ENCODE measurements at places on chromosomes 6 and 20.

- DNase-seq = no peak
Measured at GRCh38 chr20:36384022-36384619, 78.0 kb downstream of the DLGAP4 start.

GRCh38 chr6:2439632-2440031, 194.2 kb upstream of the GMDS start:
- no peak for DNase-seq

GRCh38 chr20:3158968-3159431, 665 bp downstream of the FASTKD5 start:
- DNase-seq = no peak

GRCh38 chr6:56151609-56152224, 95.7 kb downstream of the COL21A1 start:
- DNase-seq = no peak

DNA sequence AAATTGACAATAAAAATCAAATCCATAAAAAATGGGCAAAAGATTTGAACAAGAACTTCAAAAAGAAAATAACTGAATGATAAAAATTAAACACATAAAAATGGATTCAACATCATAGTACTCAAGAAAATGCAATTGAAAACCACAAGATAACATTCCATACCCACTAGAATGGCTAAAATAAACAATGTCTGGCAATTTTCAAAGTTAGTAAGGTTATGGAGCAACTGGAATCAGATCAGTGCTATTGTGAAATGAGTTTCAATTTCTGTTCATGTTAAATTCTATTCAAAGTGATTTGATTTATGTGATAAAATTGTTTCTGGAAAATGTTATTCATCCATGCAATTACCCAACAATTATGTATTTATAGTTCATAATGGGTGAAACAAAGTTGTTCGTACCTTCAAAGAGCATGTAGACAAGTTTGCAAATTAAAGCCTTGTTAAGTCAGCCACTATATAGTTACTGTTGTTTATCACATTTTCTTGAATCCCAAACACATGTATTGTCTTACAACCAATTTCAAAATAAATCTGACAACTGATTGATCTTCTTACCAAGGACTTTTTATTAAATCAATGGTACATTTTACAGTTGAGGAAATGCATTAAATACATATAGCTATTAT, 151.5 kb upstream of the CENPW start:
- DNase-seq = no peak

- DNase-seq = no peak
Measured at GRCh38 chr6:78995946-78996345, 82.1 kb downstream of the PHIP start.

DNA sequence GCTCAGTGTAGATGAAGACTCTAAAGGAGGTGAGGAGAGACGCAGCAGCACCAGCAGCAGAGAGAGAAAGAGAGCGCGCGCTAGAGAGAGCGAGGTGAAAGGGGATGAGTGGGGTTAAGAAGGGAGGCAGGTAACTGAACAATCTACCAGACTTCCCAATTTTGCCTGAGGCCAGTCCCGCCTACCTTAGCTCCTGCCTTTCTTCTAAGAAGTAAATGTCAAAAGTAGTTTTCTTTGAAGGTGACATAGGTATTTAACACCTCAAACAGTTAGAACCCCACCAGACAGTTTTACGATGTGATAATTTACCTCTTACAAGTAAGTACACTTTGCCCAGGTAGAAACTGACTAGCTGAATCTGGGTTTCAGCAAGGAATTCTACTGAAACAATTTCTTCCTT, 132.0 kb upstream of the EEF1E1 start:
- no peak for DNase-seq

DNA sequence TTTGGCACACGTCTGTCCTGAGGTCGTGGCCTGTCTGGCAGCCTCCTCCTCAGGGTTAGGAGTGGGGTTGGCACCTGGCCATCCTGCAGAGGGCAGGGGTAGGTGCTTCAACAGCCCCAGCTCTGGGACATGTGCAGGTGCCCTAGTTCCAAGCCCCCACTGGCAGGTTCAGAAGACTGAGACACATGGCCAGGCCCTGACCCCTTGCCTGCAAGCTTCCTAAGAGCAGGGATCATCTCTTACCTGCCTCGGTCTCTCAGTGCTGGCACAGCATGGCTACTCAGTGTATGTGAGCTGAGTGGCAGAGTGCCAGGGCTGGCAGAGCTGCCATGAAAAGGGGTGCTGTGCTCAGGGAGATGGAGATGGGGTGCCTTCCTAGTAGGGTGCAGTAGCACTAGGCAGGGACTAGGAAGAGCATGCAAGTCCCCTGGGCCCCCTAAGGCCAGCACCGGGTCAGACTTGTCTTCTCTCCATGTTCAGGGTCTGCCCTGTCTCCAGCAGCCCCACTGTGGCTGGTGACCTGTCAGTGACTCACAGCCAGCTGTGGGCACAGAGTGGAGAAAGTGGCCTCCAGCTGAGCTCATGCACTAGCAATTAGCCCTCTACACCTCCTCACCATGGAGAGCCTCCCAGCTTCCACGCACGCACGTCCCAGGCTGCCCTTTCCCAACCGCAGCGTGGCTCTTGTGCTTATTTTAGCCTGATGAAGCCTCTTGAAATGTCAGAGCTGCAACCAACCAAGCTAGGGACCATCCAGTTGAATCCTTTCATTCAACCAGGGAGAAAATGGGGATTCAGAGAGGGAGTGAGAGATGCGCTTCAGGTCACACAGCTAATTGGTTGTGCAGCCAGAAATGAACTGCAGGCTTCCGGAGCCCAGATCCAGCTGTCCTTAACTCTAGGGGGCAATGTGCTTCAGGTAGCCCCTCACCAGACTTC, 116.6 kb downstream of the MRPL14 start:
- DNase-seq = no peak

GRCh38 chr6:153564803-153565202, 433.7 kb upstream of the RGS17 start:
- no peak for DNase-seq

DNA sequence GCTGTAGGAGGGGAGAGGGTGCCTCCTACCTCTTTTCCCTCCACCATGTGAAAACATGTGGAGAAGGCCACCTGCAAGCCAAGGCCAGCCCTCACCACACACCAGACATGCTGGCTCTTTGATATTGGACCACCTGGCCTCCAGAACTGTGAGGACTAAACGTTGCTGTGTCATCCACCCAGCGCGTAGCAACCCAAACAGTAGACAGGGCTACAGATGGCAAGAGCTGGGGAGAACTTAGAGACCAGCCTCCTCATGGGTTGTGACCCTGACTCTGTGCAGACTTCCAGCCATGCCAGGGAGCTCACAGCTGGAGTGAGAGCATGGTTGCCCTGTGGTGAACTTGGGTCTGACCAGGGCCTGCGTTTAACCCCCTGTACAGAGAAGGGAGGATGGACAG, 195.9 kb upstream of the CST7 start:
- no peak for DNase-seq

- no peak for DNase-seq
Measured at GRCh38 chr20:63578224-63579016, 4.4 kb upstream of the HELZ2 start.

- no peak for DNase-seq
Measured at GRCh38 chr6:71480577-71480976, 192.0 kb downstream of the OGFRL1 start.

DNA sequence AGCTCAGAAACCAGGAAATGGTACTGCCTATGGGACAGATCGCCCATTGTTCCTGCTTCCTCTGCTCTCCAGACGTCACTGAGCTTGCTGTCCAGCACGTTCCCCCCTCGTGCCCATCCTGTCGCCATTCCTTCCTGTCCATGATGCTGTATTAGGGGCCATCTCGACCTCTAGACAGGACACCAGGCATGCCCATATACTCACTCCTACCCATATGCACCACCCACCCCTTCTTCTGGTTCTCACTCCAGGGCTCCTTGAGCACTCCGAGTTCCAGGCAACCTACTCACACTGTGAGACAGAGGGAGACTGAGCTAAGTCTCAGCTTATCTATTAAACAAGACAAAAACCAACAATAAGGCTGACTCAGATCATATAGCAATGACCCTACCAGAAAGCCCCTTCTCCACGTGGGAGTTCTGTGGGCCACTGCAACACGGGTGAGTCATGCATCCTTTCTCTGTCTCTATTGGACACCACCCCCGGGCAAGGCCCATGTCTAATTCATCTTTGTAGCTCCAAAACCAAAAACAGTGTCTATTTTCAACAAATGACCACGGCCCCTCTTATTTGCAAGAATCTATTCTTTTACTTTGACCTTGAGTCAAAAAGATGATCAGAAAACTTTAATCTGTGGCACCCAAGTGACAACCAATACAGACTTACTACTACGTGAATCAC, 65.7 kb downstream of the PSMG4 start:
- peak; percentile 7 for DNase-seq

DNA sequence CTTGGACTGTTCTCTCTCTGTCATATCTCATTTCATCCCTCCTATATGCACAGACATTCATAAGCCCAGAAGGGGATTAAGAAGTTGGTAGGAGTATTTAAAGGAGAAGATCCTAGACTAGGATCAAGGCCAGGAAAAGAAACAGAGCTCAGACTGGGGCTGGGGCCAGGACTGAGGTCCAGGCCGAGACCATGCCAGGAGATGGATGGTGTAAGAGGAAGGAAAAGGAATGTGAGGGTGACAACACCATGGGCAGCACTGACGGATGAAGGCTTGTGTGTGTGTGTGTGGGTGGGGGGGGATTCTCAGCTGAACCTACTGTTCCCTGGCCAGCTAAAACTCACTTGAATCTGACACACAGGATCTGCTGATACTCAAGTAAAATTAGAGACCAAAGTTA, 182.1 kb downstream of the KIF6 start:
- no peak for DNase-seq

DNA sequence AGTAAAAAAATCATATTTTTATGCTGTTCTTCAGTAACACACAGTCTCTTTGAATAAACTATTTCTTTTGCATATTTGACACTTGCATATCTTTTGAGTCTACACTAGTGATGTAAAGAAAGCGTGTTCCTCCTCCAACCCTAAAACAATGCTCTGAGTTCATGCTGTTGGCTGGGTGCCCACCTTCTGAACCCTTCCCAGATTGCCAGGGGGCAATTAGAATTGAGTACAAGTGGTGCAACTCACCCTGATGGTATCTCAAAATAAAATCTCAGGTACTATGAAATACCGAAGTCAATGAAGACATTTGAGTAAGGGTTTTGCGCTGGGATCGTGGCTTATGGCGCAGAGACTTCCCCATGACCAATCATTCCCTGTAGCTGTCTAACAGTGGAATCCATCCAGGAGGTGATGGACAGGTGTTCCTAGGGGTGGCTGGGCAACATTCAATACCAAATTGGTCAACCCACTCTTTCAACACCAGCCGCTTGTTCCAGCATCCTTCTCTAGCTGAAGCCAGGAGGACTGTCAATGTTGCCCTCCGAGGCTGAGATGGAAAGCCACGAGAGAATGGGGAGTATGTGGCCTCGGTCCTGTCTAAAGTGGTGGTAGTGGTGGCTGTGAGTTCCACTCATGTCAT, 94.4 kb upstream of the ZNFX1 start:
- DNase-seq = no peak

DNA sequence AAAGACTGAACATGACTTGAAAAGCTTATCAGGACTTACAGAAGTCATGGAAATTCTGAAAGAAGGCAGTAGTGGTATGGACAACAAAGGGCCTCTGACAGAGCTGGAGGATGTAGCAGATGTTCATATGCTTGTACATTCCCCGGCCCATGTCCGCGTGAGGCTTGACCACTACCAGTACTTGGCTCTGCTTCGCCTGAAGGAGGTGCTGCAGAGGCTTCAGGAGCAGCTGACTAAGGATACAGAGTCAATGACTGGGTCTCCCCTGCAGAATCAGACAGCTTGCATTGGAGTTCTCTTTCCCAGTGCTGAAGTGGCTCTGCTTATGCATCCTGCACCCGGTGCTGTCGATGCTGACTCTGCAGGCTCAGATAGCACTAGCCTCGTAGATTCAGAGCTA, 29.2 kb downstream of the TAF11 start:
- DNase-seq = no peak

DNA sequence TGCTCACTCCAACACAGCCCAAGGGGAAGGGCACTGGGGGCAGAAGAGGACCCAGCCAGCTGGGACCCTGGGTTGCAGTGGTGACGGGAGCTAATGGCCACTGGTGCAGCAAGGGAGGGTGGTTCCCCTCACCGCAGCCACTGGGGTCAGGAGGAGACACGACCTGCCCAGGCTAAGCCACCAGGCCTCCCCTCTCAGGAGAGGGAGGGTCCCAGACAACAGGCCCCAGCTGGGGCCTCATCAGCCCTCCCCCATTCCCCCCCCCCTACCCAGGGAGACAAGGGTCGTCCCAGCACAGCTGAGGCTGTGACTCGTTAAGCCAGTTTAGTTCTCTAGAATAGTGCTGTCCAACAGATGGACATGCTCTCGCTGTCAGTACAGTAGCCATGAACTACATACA, 17.3 kb upstream of the MATN4 start:
- DNase-seq = no peak

GRCh38 chr20:48214601-48215000, 429.3 kb upstream of the SULF2 start:
- DNase-seq = no peak

- DNase-seq = no peak
Measured at GRCh38 chr20:1868856-1869255, 26.4 kb upstream of the SIRPA start.

DNA sequence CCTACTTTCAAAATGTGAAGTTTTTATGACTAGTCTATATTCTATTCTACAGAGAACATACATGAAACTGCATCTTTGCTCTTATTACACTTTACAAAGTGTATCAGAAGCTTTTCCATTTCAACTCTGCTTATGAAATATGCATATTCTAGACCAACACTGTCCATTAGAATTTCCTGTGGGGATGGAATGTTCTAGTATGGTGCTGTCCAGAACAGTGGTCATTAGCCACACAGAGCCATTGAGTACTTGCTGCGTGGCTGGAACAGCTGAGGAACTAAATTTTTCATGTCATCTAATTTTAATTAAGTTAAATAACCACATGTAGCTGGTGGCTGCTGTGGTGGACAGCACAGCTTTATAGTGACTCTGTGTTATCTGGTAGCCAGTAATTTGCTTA, 105.9 kb upstream of the PDE10A start:
- no peak for DNase-seq

- no peak for DNase-seq
Measured at GRCh38 chr6:112468359-112468758, 121.2 kb downstream of the RFPL4B start.

GRCh38 chr6:125155344-125155743, 1.8 kb downstream of the TPD52L1 start:
- no peak for DNase-seq

DNA sequence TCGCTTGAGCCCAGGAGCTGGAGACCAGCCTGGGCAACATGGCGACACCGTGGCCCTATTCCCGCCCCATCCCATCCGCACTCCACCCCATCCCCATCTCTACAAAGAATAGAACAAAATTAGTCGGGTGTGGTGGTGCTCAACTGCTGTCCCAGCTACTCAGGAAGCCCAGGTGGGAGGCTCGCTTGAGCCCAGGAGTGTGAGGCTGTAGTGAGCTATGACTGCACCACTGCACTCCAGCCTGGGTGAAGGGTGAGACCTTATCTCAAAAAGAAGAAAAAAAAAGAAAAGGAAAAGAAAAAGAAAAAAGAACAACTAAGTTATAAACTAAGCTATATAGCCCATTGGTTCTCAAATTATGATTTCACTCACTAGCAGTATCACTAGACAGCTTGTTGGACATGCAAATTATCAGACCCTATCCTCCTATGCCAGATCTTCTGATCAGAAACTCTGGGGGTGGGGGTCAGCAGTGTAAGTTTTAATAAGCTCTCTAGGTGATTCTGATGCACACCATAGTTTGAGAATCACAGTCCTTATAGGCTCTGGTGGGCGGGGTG, 491 bp upstream of the ITCH start:
- no peak for DNase-seq
